ENCODE measurements at places on chromosomes 16 and 17. TPM values are rescaled to one million over a fixed set of nuclear protein-coding genes. Genes with fewer than 3 reads are reported as not detected.

The ASPA gene
- total RNA-seq: not detected

The RUNDC3A gene
- 0.17 TPM for total RNA-seq

The TBC1D3 gene
- total RNA-seq: 4.2 TPM

- H3K4me1 ChIP-seq: peaks cover 25% of the 10 kb centered on the region
- no peak for DNase-seq
- no peak overlapping the region for H3K4me3 ChIP-seq
Observed at GRCh38 chr16:14121142-14121541, 50.0 kb downstream of the MRTFB start.

DNA sequence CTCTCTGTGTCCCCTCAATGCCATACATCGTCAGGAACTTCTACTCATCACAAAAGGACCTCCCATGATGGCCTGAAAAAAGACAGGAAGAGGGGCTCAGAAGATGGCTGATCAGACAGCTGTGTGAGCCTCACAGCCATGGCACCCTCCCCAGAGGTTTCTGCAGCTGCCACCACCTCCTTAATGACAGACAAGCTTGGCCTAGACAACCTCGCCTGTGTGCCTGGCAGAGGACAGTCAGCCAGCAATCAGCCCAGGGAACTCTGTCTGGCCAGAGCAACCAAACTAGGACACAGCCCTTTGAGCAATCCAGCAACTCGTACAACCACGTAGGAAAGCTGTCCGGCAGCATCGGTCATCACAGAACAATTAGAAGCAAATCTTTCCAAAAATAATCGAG lies 54.2 kb upstream of the MED9 start:
- no peaks in the 10 kb centered on the region for H3K36me3 ChIP-seq
- H3K4me1 ChIP-seq: no peaks in the 10 kb centered on the region
- DNase-seq: no peak

DNA sequence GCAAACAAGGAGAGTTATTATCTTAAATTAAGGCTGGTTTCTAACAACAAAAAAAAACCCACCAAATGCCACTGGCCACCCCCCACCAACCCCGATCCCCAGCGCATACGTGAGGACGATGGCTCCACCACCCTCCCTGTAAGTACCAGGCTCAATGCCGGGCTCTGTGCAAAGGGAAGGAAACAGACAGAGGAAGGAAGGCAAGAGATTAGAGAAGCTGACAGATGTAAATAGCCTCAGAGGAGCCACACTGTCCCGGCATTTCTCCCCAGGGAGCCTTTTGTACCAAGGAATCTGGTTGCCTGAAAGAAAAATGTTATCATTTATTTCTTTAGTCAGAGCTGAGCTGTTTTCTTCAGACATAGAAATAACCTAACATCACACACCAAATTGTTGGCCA lies 13.1 kb downstream of the SOST start:
- H3K4me3 ChIP-seq: no peak overlapping the region
- DNase-seq: no peak
- peaks cover 50% of the 10 kb centered on the region for H3K27me3 ChIP-seq
- no peaks in the 10 kb centered on the region for H3K36me3 ChIP-seq

DNA sequence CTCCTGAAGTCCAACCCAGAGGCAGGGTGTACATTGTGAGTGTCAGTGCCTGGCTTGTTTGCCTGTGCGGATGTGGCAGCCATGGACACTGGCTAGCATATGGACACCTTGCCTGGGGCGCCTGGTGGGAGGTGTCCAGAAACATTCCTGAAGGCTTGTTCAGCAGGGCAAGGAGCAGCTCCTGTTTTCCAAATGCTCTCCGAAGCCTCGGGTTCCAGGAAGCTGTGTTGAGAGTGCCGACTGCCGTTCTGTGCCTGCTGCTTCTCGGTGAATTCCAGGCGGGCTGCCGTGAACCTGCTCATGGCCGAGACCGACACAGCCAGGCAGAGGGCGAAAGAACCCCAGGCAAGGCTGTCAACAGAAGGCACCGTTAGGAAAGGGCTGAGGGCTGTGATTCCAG lies 10.9 kb upstream of the DHRS7C start:
- no peak for DNase-seq
- no peaks in the 10 kb centered on the region for H3K36me3 ChIP-seq
- H3K27ac ChIP-seq: no peak overlapping the region
- H3K27me3 ChIP-seq: peaks cover 12% of the 10 kb centered on the region

Data from activated B cell treated with CpG ODN at 0.5 μM for 24 hours (primary cell).